Lower leg skin (tissue), 4 donors: ENCODE measurements at places on chromosomes 1 and 21. TPM values are rescaled to one million over a fixed set of nuclear protein-coding genes. Genes with fewer than 3 reads are reported as not detected.

DNA sequence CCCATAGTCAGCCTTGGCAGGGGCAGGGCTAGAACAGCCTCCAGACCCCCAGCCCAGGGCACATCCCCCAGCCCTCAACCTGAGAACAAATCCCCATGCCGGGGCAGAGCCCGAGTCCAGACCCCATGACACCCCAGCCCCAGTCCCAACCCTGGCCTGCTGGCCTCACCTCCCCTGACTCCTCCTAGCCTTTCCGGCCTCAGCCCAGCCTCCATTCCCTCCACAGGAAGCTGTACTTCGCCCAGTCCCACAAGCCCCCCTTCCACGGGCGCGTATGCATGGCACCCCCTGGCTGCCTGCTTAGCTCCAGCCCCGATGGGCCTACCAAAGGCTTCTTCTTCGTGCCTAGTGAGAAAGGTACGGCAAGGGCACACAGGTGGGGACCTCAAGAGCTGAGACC lies 50.4 kb downstream of the DISP3 start:
- DNase-seq = peak; percentile 77

DNA sequence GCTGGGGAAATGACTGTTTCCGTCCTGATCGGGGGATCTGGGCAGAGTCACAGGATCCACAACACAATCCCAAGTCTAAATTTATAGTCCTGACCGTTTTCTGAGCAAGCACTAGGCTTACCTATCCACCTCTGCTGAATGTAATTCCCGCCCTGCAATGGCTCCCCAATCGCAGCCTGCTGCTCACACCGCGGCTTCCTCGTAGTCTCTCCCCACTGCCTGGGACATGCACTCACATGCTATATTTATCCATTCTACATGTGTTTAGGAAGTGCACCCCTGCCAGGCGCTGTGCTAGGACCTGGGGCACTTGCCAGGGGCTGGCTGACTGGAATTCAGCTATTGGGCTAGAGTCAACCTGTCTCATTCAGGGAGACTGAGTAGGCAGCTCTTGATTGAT lies 246.6 kb upstream of the CSF3R start:
- DNase-seq = no peak

GRCh38 chr1:228212966-228213844 lies 5.4 kb downstream of the OBSCN start:
- DNase-seq = peak; percentile 73

DNA sequence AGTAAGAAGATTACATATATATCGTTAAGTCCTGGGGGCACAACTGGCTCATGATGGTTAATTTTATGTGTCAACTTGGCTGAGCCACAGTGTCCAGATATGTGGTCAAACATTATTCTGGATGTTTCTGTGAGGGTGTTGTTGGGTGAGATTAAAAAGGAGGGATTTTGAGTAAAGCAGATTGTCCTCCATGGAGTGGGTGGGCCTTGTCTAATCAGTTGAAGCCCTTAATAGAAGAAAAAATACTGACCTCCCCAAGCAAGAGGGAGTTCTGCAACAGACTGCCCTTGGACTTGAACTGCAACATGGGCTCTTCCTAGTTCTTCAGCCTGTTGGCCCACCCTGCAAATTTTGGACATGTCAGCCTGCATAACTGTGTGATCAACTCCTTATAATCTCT lies 311.6 kb downstream of the RPS6KC1 start:
- DNase-seq = no peak

- DNase-seq = no peak
Measured at GRCh38 chr1:246008363-246008831, 498.7 kb downstream of the SMYD3 start.

GRCh38 chr1:28668956-28669723 lies 556 bp downstream of the GMEB1 start:
- DNase-seq = no peak

DNA sequence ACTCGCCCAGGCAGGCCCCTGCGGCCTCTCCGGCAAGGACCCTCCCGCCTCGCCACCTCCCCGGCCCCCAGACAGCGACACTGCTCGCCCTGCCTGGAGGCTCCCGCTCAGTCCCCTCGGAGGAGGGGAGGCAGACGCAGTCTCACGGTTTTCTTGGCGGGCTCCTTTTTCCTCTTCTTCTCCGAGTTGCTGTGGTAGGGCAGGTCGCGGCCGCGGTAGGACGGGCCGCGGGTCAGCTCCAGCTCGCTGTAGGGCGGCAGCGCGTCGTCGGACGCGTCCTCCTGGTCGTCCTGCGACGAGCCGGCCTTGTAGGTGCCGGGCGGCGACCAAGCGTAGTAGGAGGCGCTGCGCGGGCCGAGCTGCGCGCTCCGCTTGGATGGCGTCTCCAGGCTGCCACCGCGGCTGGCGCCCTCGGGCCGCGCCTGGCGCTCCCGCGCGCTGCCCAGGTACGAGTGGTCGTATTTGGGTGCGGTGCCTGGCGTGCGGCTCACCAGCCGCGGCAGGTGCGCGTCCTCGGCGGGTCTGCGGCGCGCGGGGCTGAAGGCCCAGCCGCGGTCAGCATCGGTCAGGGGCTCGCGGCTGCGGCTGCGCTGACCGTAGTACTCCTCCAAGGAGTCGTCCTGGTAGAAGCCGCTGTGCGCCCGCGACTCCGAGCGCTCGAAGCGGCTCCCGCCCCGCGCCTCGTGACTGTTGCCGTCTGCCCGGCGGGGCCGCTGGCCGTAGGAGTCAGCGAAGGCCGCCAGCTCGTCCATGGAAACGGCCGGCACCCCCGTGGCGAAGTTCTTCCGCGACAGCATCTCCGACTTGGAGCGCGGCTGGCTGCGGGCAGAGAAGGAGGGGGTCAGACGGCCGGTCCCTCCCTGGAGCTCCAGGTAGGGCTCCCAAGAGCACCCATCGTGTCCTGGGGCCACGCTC lies 44.8 kb upstream of the TADA1 start:
- DNase-seq = no peak

DNA sequence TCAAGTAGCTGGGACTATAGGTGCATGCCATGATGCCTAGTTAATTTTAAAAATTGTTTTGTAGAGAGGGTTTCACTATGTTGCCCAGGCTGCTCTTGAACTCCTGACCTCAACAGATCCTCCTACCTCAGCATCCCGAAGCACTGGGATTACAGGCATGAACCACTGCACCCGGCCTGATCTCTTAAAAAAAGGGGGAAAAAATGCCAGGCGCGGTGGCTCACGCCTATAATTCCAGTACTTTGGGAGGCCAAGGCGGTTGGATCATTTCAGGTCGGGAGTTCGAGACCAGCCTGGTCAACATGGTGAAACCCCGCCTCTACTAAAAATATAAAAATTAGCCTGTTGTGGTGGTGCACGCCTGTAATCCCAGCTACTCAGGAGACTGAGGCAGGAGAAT lies 13.2 kb downstream of the AVPR1B start:
- DNase-seq = no peak

- DNase-seq = no peak
Measured at GRCh38 chr1:25711555-25712298, 88.3 kb upstream of the SELENON start.

- no peak for DNase-seq
Measured at GRCh38 chr1:229452956-229453801, 19.3 kb upstream of the ACTA1 start.

GRCh38 chr1:219790834-219791615 lies 137.3 kb downstream of the SLC30A10 start:
- no peak for DNase-seq

GRCh38 chr1:205706601-205707502 lies 26.5 kb upstream of the SLC45A3 start:
- no peak for DNase-seq

- no peak for DNase-seq
Measured at GRCh38 chr1:202106340-202107254, 16.1 kb upstream of the GPR37L1 start.

DNA sequence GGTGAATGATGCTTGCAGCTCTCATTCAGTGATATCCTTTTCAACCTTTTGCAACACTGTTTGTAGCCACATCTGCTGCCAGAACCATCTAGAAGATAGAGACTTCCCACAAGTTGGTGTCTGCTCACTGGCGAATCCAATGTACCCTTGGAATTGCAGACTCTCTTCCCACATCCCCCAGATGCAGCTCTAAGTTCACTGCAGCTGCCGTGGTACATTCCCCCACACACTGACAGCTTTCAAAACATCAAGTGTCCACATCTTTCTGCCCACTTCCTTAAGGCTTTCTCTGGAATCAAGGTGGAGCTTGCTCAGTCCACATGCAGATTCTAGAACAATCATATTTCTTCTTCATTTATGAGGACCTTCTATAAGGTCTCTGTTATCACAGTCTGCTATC lies 99.2 kb downstream of the PLPPR4 start:
- DNase-seq = no peak

DNA sequence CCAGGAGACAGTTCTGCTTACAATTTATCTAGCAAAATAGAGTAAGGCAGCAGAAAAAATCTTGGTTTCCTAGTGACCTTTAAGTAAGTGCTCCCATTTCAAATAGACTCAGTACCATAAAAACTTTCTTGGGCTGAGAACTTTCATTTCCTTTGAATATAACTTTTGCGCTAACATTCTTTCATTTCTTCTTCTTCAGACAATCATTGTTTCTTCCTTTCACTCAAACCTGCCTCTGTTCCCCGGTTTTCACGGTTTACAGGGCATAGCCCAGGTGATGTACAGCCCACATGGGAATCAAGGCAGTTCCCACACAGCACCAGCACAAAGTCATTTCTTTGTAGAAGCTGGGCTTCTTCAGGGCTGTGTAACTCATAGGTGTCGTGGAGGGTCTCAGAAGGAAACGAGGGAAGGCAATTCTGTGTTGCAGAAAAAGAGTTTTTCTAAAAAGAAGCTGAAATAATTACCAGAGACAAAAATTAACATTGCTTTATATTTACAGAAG lies 611.6 kb downstream of the SMYD3 start:
- no peak for DNase-seq

Gene PERM1
- total RNA-seq = 0.46 TPM

Gene HLCS
- total RNA-seq = 19.4 TPM

Gene CGN
- total RNA-seq = 71.0 TPM

Gene NECTIN4
- total RNA-seq = 203 TPM

Gene SYDE2
- 12.0 TPM for total RNA-seq

Gene PGLYRP3
- 33.1 TPM for total RNA-seq

Gene OR2L2
- not detected for total RNA-seq

Gene SPATA45
- not detected for total RNA-seq

Gene OR10Z1
- not detected for total RNA-seq
